ENCODE measurements at places on chromosomes 13 and 19.

- H3K4me3 ChIP-seq = peak overlapping the region; percentile 89
- no peak for DNase-seq
- peaks cover 27% of the 10 kb centered on the region for H3K4me1 ChIP-seq
- H3K27me3 ChIP-seq = no peaks in the 10 kb centered on the region
These were observed 780 bp upstream of the GTF2F2 start for GRCh38 chr13:45119469-45119990.

- no peaks in the 10 kb centered on the region for H3K4me1 ChIP-seq
- H3K27ac ChIP-seq = no peak overlapping the region
- H3K27me3 ChIP-seq = no peaks in the 10 kb centered on the region
- H3K36me3 ChIP-seq = no peaks in the 10 kb centered on the region
These were observed 8.0 kb upstream of the GPC6 start for GRCh38 chr13:93218583-93218982.

GRCh38 chr19:30566681-30567420, 194.7 kb downstream of the ZNF536 start:
- no peak overlapping the region for H3K4me3 ChIP-seq
- H3K36me3 ChIP-seq = no peaks in the 10 kb centered on the region
- DNase-seq = no peak

GRCh38 chr19:16637535-16637934, 9.5 kb upstream of the MED26 start:
- no peak overlapping the region for H3K4me3 ChIP-seq
- DNase-seq = no peak
- H3K4me1 ChIP-seq = no peaks in the 10 kb centered on the region
- H3K36me3 ChIP-seq = no peaks in the 10 kb centered on the region

GRCh38 chr13:21067848-21068247, 6.5 kb upstream of the LATS2 start:
- H3K4me3 ChIP-seq = no peak overlapping the region
- no peak overlapping the region for H3K27ac ChIP-seq
- no peak for DNase-seq

- H3K27me3 ChIP-seq = no peaks in the 10 kb centered on the region
- peaks cover 18% of the 10 kb centered on the region for H3K4me1 ChIP-seq
- H3K4me3 ChIP-seq = peak within 1 kb of the TSS; percentile 70
- no peaks in the 10 kb centered on the region for H3K36me3 ChIP-seq
- no peak for DNase-seq
These were observed at the start of gene CCDC169 for GRCh38 chr13:36297366-36298338. Gene CCDC169 (minus strand): TSS chr13:36297814. CDS start chr13:36297719, 95 bp downstream.

GRCh38 chr13:75935805-75936204, 299.7 kb downstream of the LMO7 start:
- H3K27ac ChIP-seq = no peak overlapping the region
- H3K4me3 ChIP-seq = no peak overlapping the region
- no peaks in the 10 kb centered on the region for H3K36me3 ChIP-seq
- H3K27me3 ChIP-seq = no peaks in the 10 kb centered on the region
- DNase-seq = no peak

DNA sequence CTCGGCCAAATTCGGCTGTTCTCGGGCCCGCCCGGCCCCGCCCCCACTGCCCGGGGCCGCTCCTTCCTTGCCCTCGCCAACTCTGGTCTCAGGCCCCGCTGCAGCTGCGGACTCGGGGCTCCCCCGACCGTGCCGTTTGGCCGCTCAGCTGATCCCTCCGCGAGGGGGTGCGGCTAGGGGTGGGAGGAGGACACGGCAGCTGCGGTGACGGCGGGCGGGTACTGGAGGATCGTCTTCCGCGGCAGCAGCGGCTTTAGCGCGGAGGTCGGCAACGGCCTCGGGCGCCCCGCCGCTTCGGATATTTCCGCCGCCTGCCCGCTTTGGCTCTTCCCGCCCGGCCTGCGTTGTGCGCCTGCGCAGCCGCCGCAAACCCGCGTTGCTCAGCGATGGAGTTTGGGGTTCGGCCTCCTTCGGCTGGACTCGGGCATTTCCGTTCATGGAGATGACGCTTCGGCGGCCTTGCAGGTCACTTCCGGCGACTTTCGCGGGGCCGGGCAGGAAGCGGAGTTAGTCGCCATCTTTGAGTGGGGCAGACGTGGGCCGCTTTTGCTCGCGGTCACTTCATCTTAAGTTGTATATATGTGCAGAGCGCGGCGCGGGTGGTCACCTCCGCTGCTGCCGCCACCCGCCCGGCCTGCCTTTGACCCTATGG, 338 bp upstream of the UBE2M start:
- peaks cover 71% of the 10 kb centered on the region for H3K4me1 ChIP-seq
- no peak for DNase-seq
- H3K36me3 ChIP-seq = no peaks in the 10 kb centered on the region
- no peaks in the 10 kb centered on the region for H3K27me3 ChIP-seq
- H3K4me3 ChIP-seq = peak overlapping the region; percentile 89

DNA sequence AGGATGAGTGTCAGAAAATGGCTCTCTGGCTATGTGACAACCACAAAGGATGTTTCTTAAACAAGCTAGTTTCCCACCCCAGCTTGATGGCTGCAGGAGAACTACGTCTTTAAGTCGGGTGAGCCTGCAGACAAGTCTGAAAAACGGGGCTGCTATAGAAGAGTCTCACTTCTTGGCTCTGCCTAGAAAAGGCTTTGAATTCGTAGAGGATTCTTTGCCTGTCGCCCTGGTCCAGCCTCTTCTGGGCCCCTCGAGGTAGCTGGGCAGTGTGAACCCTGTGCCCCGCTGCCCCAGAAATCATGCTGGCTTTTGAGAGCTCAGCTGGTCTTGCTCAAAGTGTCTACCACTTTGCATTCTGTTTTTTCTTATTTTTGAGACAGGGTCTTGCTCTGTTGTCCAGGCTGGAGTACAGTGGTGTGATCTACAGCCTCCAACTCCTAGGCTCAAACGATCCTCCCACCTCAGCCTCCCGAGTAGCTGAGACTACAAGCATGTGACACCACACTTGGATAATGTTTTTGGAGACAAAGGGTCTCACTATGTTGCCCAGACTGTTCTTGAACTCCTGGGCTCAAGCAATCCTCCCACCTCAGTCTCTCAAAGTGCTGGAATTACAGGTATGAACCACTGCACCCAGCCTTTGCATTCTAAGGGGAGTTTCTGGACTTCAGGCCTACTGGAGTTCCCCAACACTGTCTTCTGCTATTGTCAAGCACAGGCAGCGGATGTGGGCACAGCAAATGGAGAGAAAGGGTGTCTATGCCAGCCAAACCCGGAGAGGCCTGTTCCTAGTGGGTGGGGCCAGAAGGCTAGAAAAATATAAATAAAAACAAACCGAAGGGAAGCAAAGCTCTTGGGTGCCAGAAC, 6.5 kb downstream of the CEBPA start:
- H3K27ac ChIP-seq = peak overlapping the region; percentile 83
- DNase-seq = no peak
- no peaks in the 10 kb centered on the region for H3K27me3 ChIP-seq
- H3K4me1 ChIP-seq = peaks cover 92% of the 10 kb centered on the region
- H3K36me3 ChIP-seq = no peaks in the 10 kb centered on the region

GRCh38 chr13:51786425-51787265, 17.3 kb downstream of the DHRS12 start:
- H3K4me3 ChIP-seq = no peak overlapping the region
- H3K4me1 ChIP-seq = peaks cover 18% of the 10 kb centered on the region
- H3K36me3 ChIP-seq = no peaks in the 10 kb centered on the region

GRCh38 chr13:46166947-46167610, 14.9 kb downstream of the LCP1 start:
- no peak overlapping the region for H3K27ac ChIP-seq
- H3K4me1 ChIP-seq = peaks cover 11% of the 10 kb centered on the region
- H3K36me3 ChIP-seq = no peaks in the 10 kb centered on the region
- no peaks in the 10 kb centered on the region for H3K27me3 ChIP-seq

DNA sequence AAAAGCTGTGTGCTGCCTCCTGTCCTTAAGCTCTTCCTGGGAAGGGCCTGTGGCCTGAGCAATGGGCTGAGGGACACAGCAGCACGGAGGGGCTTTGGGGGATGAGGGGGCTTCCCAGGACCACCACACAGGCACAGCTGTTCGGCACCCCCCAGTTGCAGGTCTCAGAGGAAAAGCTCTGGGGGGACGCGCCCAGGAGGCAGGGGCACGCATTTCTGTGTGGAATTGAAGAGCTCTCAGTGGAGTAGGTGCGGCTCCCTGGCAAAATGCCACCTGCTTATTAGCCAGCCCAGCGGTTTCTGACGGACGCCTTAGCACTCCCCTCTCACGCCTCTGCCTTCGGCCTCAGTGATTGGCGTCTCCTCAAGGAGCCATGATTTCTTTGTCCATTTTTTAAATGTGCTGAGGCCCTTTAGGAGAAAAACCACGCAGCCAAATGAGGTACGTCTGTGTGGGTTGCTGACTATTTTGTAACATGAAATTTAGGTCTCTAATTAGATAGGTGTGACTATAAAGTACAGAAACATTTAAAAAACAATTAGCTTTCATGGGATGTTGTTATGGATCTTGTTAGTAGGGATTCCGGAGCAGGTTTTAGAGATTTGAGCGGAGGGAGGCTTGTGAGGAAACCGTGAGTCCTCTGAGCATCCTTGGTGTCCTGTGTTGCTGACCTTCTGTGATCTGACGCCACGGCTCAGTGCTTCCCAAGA, 4.0 kb downstream of the MCF2L start:
- no peak overlapping the region for H3K27ac ChIP-seq
- no peaks in the 10 kb centered on the region for H3K27me3 ChIP-seq
- H3K4me1 ChIP-seq = peaks cover 29% of the 10 kb centered on the region
- no peak overlapping the region for H3K4me3 ChIP-seq

DNA sequence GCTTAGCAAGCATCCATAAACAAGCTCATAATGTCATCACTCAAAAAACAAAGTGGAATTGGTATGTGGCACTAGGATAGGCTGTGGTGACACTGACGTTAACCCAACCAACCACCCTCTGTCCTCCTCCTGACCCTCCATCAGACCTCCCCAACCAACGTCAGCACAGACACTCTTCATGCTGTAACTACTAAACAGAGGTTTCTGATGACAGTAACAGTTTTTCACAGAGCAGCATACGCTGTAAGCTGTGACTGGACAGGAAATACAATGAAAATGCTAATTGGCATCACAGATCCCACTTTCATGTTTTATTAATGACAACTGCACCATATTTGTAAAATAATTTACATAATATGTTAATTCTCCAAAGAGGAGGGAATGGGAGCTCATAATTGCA, 238.0 kb downstream of the IRS2 start:
- H3K36me3 ChIP-seq = no peaks in the 10 kb centered on the region
- no peak overlapping the region for H3K4me3 ChIP-seq
- H3K27me3 ChIP-seq = no peaks in the 10 kb centered on the region

DNA sequence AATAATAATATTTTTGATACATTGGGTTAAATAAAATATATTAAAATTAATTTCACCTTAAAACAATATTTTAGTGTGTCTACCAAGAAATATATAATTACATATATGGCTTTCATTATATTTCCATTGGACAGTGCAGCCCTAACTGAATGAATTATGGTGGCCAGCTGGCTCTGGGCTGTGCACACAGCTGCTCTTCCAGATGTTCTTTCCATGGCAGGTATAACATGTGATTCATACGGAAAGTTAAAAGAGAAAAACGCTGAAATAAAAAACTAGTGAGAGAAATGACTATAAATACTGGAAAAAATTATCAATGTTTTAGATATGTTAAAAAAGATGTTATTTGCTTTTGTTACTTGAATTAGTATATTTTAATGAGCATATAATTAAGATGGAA, 216.3 kb downstream of the RGCC start:
- H3K36me3 ChIP-seq = no peaks in the 10 kb centered on the region
- H3K27me3 ChIP-seq = no peaks in the 10 kb centered on the region
- no peaks in the 10 kb centered on the region for H3K4me1 ChIP-seq
- no peak overlapping the region for H3K4me3 ChIP-seq

GRCh38 chr13:40061466-40062450, 406.3 kb downstream of the COG6 start:
- H3K27me3 ChIP-seq = no peaks in the 10 kb centered on the region
- peaks cover 37% of the 10 kb centered on the region for H3K4me1 ChIP-seq
- peak overlapping the region; percentile 1 for H3K27ac ChIP-seq
- DNase-seq = no peak
- H3K36me3 ChIP-seq = no peaks in the 10 kb centered on the region

- H3K4me1 ChIP-seq = no peaks in the 10 kb centered on the region
- no peak for DNase-seq
- H3K27ac ChIP-seq = no peak overlapping the region
These were observed 13.6 kb upstream of the C5AR1 start for GRCh38 chr19:47296036-47296435.

GRCh38 chr13:57740719-57741118, 109.2 kb downstream of the PCDH17 start:
- no peaks in the 10 kb centered on the region for H3K4me1 ChIP-seq
- H3K27ac ChIP-seq = no peak overlapping the region
- H3K36me3 ChIP-seq = no peaks in the 10 kb centered on the region
- no peak for DNase-seq
- no peak overlapping the region for H3K4me3 ChIP-seq
- no peaks in the 10 kb centered on the region for H3K27me3 ChIP-seq

Data from vagina (tissue), 2 donors.